ENCODE measurements at places on chromosomes 7 and 10. TPM values are rescaled to one million over a fixed set of nuclear protein-coding genes. Genes with fewer than 3 reads are reported as not detected.

Gene HTR5A
- 2.5 TPM for total RNA-seq

Gene CCDC172
- not detected for total RNA-seq

Gene MACC1
- 0.23 TPM for total RNA-seq

Gene CLRN3
- total RNA-seq: not detected

Gene IPMK
- 29.3 TPM for total RNA-seq

Gene ACHE
- 73.4 TPM for total RNA-seq

Gene CRCP
- total RNA-seq: 48.9 TPM

Gene FLNC
- 20.1 TPM for total RNA-seq
